ENCODE measurements at places on chromosomes 12 and 14.

DNA sequence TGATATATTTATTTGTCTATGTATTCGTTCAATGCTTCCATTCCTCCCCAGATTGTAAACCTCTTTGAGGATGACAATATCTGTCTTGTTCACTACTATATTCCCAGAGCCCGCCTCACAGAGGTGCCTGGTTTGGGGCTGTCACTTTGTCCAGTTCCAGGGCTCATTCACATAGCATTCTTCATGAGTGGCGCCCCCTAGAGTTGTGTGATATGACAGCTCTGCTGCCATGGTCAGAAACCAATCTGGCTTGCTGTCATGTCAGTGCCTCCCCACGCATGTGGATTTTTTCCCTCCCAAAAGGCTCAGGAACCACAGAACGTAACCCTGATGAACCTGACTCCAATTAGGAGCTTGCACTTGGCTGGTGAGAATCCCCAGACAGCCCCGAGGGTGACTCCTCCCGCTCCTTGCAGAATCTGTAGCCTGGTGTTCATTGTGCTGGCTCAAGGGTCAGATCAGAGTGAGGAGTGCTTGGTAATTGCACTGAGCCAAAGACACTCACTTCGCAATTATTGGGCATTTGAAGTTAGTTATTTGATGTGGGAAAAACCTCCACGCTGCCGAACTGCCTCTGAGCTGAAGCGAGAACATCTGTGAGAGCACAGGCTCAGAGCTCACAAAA is 145.5 kb downstream of the PTPN11 start:
- no peaks in the 10 kb centered on the region for H3K4me1 ChIP-seq
- H3K27ac ChIP-seq = no peak overlapping the region
- H3K27me3 ChIP-seq = peaks cover 9% of the 10 kb centered on the region
- H3K4me3 ChIP-seq = no peak overlapping the region

DNA sequence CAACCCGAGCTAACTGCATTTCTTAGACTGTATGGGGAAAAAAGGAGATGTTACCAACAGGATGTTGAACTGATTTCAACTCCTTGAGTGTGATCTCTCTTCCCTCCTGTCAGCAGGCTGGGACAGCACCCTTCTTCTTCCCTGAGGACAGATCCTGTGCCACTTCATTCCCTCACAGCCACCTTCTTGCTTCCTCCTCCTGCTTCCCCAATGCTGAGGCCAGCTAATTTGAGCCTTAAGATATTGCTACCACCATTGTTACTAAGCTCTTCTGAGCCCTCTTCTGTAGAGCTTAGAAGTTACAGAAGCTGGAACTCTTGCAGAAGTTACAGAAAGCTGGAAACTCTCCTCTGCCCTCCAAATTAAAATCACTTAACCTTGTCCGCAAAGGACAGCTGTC is 88.8 kb downstream of the SPTSSA start:
- no peak overlapping the region for H3K4me3 ChIP-seq
- no peak for ATAC-seq
- H3K27me3 ChIP-seq = no peaks in the 10 kb centered on the region
- H3K4me1 ChIP-seq = no peaks in the 10 kb centered on the region

GRCh38 chr12:14824012-14824634 is 10.1 kb upstream of the SMCO3 start:
- H3K27ac ChIP-seq = no peak overlapping the region
- no peak overlapping the region for H3K4me3 ChIP-seq
- H3K27me3 ChIP-seq = peaks cover 8% of the 10 kb centered on the region
- H3K36me3 ChIP-seq = no peaks in the 10 kb centered on the region
- no peaks in the 10 kb centered on the region for H3K4me1 ChIP-seq
- ATAC-seq = no peak

DNA sequence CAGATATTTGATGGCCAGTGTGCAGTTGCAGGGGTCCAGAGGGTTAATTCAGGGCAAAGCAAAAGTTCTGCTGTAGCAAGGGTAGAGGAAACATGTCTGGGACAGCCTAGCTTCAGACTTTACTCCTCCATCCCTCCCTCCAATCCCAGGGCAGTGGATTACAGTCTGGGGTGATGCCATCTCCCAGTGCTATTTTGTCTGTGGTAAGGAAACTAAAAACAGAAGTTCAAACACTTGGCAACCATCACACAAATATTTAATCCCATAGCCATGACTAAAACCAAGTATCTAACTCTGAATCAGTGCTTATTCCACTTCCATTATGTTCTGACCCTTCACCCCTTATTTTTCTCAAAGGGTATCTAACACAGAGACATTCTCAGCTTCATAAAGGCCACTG is 61.8 kb downstream of the PIK3C2G start:
- H3K36me3 ChIP-seq = no peaks in the 10 kb centered on the region
- H3K27ac ChIP-seq = no peak overlapping the region
- ATAC-seq = no peak
- H3K4me1 ChIP-seq = no peaks in the 10 kb centered on the region
- no peak overlapping the region for H3K4me3 ChIP-seq

DNA sequence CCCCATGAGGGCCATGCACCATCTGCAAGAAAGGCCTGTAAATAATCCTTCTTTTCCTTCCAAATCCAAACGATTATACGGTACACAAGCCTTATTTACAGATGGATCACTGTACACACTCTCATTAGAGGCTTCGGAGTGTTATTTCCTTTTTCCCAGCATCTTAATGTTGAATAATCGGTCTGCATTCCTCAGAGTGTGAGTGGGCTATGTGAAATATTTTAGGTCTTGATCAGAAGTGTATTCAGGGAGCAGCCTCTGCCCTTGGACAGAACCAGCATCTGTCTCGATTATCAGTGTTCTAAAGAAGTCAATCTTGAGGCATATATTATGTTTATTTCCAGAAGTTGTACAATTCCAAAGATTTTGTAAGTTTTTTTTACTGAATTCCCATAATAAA is 340.6 kb downstream of the SEC23A start:
- H3K4me3 ChIP-seq = no peak overlapping the region

GRCh38 chr12:11797317-11797913 is 147.9 kb downstream of the ETV6 start:
- peaks cover 17% of the 10 kb centered on the region for H3K4me1 ChIP-seq
- H3K27me3 ChIP-seq = no peaks in the 10 kb centered on the region
- H3K36me3 ChIP-seq = no peaks in the 10 kb centered on the region
- no peak overlapping the region for H3K4me3 ChIP-seq
- ATAC-seq = no peak

- no peak overlapping the region for H3K4me3 ChIP-seq
- ATAC-seq = no peak
- peaks cover 7% of the 10 kb centered on the region for H3K36me3 ChIP-seq
- no peaks in the 10 kb centered on the region for H3K27me3 ChIP-seq
Observed at GRCh38 chr12:56208006-56208405, 13.7 kb downstream of the RNF41 start.

GRCh38 chr14:24838945-24839616 is 205.1 kb upstream of the GZMB start:
- no peak for ATAC-seq
- H3K4me1 ChIP-seq = peaks cover 22% of the 10 kb centered on the region
- no peaks in the 10 kb centered on the region for H3K27me3 ChIP-seq
- H3K27ac ChIP-seq = no peak overlapping the region
- H3K4me3 ChIP-seq = no peak overlapping the region
- H3K36me3 ChIP-seq = no peaks in the 10 kb centered on the region

- no peaks in the 10 kb centered on the region for H3K27me3 ChIP-seq
- no peaks in the 10 kb centered on the region for H3K36me3 ChIP-seq
- peak; percentile 48 for ATAC-seq
Observed at GRCh38 chr12:41034686-41035085, 153.4 kb upstream of the PDZRN4 start.

DNA sequence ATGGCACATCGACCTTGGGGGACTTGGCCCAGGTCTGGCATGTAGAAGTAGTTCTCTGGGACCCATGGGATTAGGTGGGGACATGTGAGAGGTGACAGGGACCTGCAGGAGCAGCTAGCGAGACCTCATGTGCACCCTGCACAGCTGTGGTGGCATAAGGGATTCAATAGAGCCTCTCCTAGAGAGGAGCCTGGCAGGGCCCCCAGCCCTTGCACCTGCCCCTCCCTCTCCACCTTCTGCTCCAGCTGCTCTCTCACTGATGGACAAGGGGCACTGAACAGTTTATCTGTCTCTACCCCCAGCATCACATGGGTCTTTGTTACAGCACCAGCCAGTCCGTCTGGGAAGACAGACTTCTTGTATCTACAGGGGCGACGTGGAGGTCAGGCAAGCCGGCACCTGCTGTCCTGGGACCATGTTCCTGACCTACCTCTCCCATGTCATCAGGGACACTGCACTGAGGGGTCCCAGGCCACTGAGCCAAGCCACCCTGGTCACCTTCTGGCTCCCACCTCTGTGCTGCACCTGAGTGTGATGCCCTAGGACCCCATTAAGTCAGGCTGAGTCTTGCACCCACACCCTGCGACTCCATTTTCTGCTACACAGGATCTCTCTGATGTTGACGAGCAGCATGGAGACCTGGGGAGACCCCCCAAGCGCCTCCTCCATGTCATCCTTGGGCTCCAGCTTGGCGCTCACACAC is 32.6 kb downstream of the DDX11 start:
- no peaks in the 10 kb centered on the region for H3K4me1 ChIP-seq
- no peaks in the 10 kb centered on the region for H3K36me3 ChIP-seq
- no peak overlapping the region for H3K27ac ChIP-seq

DNA sequence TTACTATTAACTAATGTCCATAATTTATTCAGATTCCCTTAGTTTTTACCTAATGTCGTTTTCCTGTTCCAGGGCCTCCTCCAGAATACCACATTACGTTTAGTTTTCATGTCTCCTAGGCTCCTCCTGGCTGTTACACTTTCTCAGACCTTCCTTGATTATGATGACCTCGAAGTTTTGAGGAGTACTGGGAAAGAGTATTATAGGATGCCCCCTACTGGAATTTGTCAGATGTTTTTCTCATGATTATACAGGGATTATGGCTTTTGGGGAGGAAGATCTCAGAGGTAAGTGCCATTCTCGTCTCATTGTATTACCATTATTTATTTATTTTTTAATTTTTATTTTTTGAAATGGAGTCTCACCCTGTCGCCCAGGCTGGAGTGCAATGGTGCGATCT is 17.7 kb upstream of the C1S start:
- no peak overlapping the region for H3K27ac ChIP-seq
- no peaks in the 10 kb centered on the region for H3K27me3 ChIP-seq
- H3K4me3 ChIP-seq = no peak overlapping the region

DNA sequence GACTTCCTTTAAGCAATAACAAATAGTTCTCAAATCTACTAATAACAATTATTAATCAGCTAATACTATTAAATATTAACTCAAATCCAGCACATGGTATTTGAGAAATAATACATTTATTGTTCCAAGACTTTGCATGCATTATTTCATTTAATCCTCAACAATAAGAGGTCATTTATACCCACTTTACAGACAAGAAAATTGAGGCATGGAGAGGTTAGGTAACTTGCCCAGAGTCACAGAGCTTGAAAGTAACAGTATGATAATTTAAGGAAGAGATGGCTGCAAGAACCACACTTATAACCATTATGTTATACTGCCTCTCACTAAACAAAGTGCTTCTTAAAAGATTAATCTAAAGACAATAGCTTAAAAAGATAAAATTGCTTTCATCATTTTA is 318.9 kb downstream of the SOX5 start:
- no peak overlapping the region for H3K27ac ChIP-seq
- ATAC-seq = no peak
- H3K27me3 ChIP-seq = no peaks in the 10 kb centered on the region
- no peak overlapping the region for H3K4me3 ChIP-seq
- no peaks in the 10 kb centered on the region for H3K4me1 ChIP-seq

GRCh38 chr14:100557658-100558057 is 29.6 kb downstream of the BEGAIN start:
- no peak overlapping the region for H3K27ac ChIP-seq
- no peak for ATAC-seq
- H3K4me1 ChIP-seq = no peaks in the 10 kb centered on the region

- no peaks in the 10 kb centered on the region for H3K27me3 ChIP-seq
- H3K4me1 ChIP-seq = no peaks in the 10 kb centered on the region
- H3K4me3 ChIP-seq = no peak overlapping the region
- H3K27ac ChIP-seq = no peak overlapping the region
- no peak for ATAC-seq
Observed at GRCh38 chr12:65900912-65901672, 76.8 kb downstream of the HMGA2 start.

DNA sequence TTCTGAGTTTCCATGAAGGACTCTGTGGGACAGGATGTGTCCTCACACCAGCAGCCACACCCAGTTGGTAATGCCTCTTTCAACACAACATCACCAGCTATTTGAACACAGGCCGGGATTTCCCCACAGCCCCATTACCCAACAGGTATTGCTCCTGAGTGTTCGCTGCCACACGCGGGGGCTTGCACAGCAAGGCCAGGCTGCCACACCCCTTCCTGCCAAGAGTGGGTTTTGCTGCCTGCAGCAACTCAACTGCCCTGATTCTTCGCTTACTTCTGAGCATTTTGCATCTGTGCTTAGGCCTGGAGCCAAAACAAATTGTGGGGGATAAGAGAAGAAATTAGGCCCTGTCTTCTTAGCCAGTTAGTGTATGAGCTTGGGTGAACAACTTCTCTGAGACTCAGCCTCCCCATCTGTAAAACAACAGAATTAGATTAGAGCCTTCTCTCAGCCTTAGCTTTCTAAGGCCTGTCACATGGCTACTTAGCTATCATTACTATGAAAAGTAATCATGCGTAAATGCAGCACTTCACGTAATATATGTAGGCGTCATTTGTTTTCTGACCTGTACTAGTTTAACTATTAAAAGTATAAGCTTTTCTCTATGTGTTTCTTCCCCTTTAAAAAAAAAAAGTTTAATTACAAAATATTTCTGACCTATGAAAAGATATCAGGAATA is 20.0 kb downstream of the CKAP4 start:
- H3K36me3 ChIP-seq = no peaks in the 10 kb centered on the region
- no peak overlapping the region for H3K27ac ChIP-seq
- H3K4me3 ChIP-seq = no peak overlapping the region
- H3K27me3 ChIP-seq = no peaks in the 10 kb centered on the region
- peak; percentile 42 for ATAC-seq

GRCh38 chr12:113318046-113318656 is 16.8 kb downstream of the SLC8B1 start:
- H3K4me3 ChIP-seq = no peak overlapping the region
- ATAC-seq = no peak
- H3K27ac ChIP-seq = no peak overlapping the region
- H3K27me3 ChIP-seq = no peaks in the 10 kb centered on the region
- peaks cover 96% of the 10 kb centered on the region for H3K36me3 ChIP-seq
- no peaks in the 10 kb centered on the region for H3K4me1 ChIP-seq

GRCh38 chr12:126537961-126538530 is 1472.8 kb downstream of the AACS start:
- no peak overlapping the region for H3K27ac ChIP-seq
- no peak overlapping the region for H3K4me3 ChIP-seq
- no peak for ATAC-seq
- no peaks in the 10 kb centered on the region for H3K36me3 ChIP-seq

Data from gastroesophageal sphincter (tissue), 4 donors.